Thoracic aorta (tissue), 2 donors: ENCODE measurements at places on chromosomes 2 and 18.

DNA sequence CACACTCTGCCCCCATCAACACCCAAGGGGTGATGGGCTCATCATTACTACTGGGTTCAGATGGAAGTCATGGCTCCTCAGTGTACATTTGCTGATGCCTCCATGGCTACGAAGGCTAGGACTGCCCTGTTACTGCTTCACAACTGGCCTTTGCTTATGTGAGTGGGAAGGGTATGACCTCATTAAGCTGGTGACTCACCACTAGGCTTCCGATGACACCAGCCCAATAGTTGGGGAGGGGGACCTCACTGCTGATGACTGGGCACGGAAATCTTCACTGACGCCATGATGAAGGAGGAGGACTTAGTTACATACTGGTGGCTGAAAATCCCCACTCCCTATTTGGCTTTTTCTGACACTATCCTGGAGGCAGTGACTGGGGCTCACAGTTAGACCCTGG is 263.2 kb downstream of the CMPK2 start:
- DNase-seq: no peak

DNA sequence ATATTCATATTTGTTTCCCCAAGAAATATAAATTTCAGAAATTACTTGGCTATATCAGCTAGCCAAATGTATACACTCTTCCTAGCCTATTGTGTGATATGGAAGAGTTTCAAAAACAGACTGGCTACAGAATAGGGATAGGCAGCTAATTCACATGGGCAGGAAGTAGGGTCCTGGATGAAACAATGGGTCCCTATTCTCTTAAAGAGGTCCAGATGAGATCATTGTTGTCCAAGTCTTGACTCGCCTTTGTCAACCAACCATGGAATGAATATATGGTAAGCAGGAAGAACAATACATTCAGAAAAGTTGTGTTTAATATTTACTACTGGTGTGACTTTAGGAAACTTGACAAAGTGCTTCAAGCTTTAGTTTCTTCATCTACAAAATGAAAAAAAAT is 319.9 kb downstream of the NBAS start:
- DNase-seq: no peak

- no peak for DNase-seq
These were observed 230.9 kb downstream of the GCA start for GRCh38 chr2:162574615-162575452.

DNA sequence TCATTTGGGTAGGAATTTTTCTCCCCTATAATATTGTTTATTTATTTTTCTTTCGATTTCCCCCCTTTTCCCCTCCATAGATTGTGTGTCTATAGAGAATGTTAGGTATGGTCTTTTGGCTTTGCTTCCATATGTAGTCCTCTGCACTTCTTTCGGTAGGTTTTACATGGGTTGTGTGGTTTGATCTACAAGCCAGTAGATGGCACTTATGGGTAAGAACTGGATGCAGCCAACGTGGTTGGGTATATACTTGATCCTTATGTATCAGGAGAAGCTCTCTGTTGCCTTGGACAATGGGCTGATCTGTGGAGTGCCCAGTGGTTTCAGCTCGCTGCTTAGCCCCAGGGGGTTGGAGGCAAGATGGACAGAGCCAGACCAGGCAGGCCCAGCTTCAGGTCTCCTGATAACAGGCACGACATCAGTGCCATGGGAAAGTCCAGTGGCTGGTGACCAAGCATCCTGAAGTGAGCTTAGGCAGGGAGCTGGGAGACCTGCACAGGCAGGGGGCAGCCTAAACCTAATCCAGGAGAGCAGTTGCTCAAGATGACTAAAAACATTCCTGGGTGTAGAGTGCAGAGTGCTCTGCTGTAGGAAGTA is 488.3 kb downstream of the CCDC85A start:
- no peak for DNase-seq

- no peak for DNase-seq
These were observed 4.5 kb upstream of the TOGARAM2 start for GRCh38 chr2:28976584-28976983.

GRCh38 chr2:171972329-171972982 is 27.3 kb upstream of the METAP1D start:
- no peak for DNase-seq
